ENCODE measurements at places on chromosomes 13 and 19.
A peak's percentile ranks its signal among the peaks of the same experiment; 100 is the strongest.

DNA sequence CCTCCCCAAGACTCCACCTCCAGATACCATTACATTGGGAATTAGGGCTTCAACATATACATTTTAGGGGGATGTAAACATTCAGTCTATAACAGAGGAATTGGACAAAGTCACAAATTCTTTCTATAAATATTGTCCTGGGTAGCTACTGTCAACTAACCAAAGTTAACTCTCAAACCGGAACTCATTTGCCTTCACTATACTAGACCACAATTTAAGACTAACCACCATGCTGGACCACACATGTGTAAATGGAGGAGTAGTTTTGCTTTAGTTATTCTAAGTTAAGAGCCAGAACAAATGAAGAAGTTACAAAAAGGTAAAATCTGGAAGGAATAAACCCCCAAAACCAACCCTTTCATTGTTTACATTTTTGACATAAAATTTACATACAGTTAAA lies 222.8 kb downstream of the NDFIP2 start:
- H3K4me3 ChIP-seq = no peak overlapping the region
- no peaks in the 10 kb centered on the region for H3K36me3 ChIP-seq
- H3K4me1 ChIP-seq = no peaks in the 10 kb centered on the region
- no peak for DNase-seq

GRCh38 chr19:18176367-18177310 lies 3.0 kb downstream of the IFI30 start:
- no peak overlapping the region for H3K27ac ChIP-seq
- peaks cover 4% of the 10 kb centered on the region for H3K27me3 ChIP-seq
- no peak overlapping the region for H3K4me3 ChIP-seq

DNA sequence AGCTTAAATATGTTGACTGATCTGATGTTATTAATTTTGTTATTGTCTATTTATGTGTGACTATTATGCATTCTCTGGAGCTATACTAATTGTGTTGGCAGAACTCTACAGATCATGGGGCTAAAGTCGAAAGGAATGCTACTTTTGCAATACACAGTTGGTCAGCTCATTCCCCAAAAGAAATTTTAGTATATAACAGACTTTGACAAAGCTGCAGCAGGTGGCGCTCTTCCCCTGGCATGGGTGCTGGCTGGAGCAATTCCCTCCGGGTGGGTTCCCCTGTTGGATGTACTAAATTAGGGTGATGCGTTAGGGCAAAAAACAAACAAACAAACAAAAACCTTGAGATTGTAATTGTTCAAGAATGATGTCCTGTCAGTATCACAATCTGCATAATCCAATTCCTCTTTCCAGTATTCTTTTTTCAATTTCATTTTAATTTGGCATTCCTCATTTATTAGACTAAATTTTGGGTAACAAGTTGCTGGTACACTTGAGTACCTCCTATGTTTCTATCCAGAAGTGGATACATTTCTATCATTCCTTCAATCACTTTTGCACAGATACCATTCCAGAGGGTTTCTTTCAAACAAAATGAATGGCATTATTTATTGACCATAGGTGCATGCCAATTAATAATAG lies 322.8 kb upstream of the EDNRB start:
- DNase-seq = no peak
- no peaks in the 10 kb centered on the region for H3K4me1 ChIP-seq
- H3K36me3 ChIP-seq = no peaks in the 10 kb centered on the region
- H3K27ac ChIP-seq = no peak overlapping the region

DNA sequence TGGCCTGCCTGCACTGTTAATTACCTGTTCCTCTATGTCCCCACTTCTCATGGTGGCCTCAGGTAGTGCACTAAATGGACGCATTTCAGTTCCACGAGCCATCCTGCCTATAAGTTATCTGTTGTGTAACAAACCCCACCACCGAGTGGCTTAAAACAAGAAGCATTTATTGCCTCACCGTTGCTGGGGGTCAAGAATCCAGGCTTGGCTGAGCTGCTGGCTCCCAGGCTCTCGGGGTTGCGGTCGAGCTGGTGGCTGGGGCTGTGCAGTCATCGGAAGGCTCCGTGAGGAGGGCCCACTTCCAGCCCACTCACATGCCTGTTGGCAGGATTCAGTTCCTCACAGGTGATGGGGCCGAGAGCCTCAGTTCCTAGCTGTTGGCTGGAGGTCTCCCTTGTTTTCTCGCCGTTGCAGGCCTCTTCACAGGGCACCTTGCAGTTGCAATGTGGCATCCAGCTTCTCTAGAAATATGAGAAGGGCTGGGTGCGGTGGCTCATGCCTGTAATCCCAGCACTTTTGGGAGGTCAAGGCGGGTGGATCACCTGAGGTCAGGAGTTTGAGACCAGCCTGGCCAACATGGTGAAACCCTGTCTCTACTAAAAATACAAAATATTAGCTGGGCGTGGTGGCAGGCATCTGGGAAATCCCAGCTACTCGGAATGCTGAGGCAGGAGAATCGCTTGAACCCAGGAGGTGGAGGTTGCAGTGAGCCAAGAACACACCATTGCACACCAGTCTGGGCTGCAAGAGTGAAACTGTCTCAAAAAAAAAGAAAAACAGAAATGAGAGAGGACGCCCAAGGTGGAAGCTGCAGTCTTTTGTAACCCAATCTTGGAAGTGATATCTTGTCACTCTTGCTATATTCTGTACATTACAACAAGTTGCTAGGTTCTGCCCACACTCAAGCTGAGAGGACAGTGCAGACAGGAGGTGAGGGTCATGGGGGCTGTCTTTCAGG lies 6.5 kb upstream of the PTOV1 start:
- no peak for DNase-seq
- H3K4me3 ChIP-seq = no peak overlapping the region
- H3K27ac ChIP-seq = no peak overlapping the region
- peaks cover 10% of the 10 kb centered on the region for H3K36me3 ChIP-seq

DNA sequence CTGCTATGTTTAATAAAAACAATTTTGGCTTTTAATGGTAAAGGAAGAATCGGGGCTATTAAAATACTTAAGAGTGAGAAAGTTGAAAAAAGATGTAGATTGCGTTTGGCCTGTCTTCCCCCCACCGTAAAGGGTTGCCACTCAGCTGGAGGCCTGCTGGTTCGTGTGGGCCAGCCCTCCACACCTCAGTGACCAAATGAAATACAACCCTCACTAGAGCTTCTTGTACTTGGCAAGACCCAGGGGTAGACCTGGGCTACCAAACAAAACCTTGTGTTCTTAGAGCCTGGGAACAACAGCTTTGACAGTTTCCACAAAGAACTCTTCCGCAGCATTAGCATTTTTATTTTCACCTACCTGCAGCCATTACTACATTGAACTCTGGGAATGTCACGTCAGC lies 152.8 kb upstream of the PABPC3 start:
- H3K27ac ChIP-seq = no peak overlapping the region
- no peaks in the 10 kb centered on the region for H3K4me1 ChIP-seq
- H3K36me3 ChIP-seq = no peaks in the 10 kb centered on the region
- H3K27me3 ChIP-seq = no peaks in the 10 kb centered on the region

DNA sequence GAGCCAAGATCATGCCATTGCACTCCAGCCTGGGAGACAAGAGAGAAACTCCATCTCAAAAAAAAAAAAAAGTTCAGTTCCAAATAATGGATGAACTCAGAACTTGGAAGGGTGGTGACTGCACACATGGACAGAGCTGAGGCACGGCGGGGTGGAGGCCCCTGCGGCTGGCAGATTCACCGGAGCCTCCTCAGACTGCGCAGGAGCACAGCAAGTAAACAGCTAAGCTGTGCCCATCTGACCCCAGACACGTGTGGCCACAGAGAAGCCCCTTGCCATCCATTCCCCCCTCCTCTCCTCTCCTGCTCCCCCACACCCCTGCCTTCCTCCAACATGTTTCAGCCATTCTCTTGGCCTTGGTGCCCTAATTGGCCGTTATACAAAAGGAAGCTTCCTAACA lies 15.6 kb upstream of the PROZ start:
- H3K36me3 ChIP-seq = peaks cover 27% of the 10 kb centered on the region
- H3K4me3 ChIP-seq = no peak overlapping the region
- peaks cover 4% of the 10 kb centered on the region for H3K4me1 ChIP-seq
- no peak overlapping the region for H3K27ac ChIP-seq
- H3K27me3 ChIP-seq = no peaks in the 10 kb centered on the region

- H3K4me1 ChIP-seq = no peaks in the 10 kb centered on the region
- no peaks in the 10 kb centered on the region for H3K36me3 ChIP-seq
- no peaks in the 10 kb centered on the region for H3K27me3 ChIP-seq
- H3K27ac ChIP-seq = no peak overlapping the region
- DNase-seq = no peak
Measured at GRCh38 chr13:93625536-93625935, 398.9 kb downstream of the GPC6 start.

- H3K4me3 ChIP-seq = no peak overlapping the region
- H3K27ac ChIP-seq = peak overlapping the region; percentile 26
- H3K27me3 ChIP-seq = no peaks in the 10 kb centered on the region
- peaks cover 9% of the 10 kb centered on the region for H3K4me1 ChIP-seq
- peak; percentile 38 for DNase-seq
Measured at GRCh38 chr13:106986033-106986484, 418.1 kb upstream of the ARGLU1 start.

- peak overlapping the region; percentile 56 for H3K4me3 ChIP-seq
- DNase-seq = peak; percentile 72
- peaks cover 5% of the 10 kb centered on the region for H3K27me3 ChIP-seq
- H3K27ac ChIP-seq = peak overlapping the region; percentile 57
- H3K36me3 ChIP-seq = no peaks in the 10 kb centered on the region
Measured at GRCh38 chr19:3034656-3035541, 5.8 kb upstream of the TLE2 start.

- H3K27ac ChIP-seq = no peak overlapping the region
- DNase-seq = no peak
- no peaks in the 10 kb centered on the region for H3K36me3 ChIP-seq
- peaks cover 5% of the 10 kb centered on the region for H3K4me1 ChIP-seq
Measured at GRCh38 chr19:4622695-4623421, 16.5 kb upstream of the TNFAIP8L1 start.

- H3K36me3 ChIP-seq = peaks cover 2% of the 10 kb centered on the region
- no peaks in the 10 kb centered on the region for H3K27me3 ChIP-seq
- no peak overlapping the region for H3K27ac ChIP-seq
- H3K4me1 ChIP-seq = no peaks in the 10 kb centered on the region
Measured at GRCh38 chr19:18526316-18526715, 4.4 kb upstream of the ELL start.

GRCh38 chr13:29925457-29926097 lies 75.2 kb upstream of the UBL3 start:
- no peak overlapping the region for H3K4me3 ChIP-seq
- H3K4me1 ChIP-seq = peaks cover 30% of the 10 kb centered on the region
- DNase-seq = peak; percentile 84
- no peaks in the 10 kb centered on the region for H3K36me3 ChIP-seq

DNA sequence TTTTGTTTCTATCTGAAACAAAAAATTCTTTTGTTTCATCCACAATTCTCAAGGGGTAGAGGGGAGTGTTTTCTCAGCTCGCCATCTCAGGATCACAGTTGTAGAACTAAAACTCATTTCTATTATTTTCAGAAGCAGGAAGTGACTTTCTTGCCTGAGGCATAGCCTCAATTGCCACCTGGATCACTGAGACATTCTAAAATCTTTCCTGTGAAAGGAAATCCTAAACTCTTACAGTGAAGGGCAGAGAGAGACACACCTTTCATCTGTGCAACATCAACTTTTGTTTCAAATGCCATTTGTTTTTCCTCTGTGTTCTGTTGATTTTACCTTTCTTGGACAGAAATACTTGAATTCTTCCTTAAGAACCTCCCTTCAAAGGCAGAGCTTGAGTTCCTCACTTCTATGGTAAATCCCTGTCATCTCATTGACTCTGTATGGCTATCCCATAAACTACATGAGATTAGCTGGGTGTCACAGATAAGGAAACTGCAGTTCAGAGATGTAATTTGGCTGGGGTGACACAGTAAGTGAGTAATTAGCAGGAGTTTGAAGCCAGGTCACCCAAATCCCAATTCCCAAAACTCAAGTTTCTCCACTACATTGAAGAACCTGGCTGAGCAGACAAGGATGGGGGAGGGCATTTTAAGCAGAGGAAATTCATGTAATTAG lies 224.4 kb upstream of the HTR2A start:
- no peak overlapping the region for H3K4me3 ChIP-seq
- no peaks in the 10 kb centered on the region for H3K27me3 ChIP-seq
- H3K27ac ChIP-seq = no peak overlapping the region
- no peaks in the 10 kb centered on the region for H3K4me1 ChIP-seq

GRCh38 chr19:30029721-30030510 lies 87.9 kb downstream of the URI1 start:
- H3K4me1 ChIP-seq = no peaks in the 10 kb centered on the region
- no peaks in the 10 kb centered on the region for H3K36me3 ChIP-seq
- H3K27me3 ChIP-seq = no peaks in the 10 kb centered on the region
- no peak for DNase-seq

DNA sequence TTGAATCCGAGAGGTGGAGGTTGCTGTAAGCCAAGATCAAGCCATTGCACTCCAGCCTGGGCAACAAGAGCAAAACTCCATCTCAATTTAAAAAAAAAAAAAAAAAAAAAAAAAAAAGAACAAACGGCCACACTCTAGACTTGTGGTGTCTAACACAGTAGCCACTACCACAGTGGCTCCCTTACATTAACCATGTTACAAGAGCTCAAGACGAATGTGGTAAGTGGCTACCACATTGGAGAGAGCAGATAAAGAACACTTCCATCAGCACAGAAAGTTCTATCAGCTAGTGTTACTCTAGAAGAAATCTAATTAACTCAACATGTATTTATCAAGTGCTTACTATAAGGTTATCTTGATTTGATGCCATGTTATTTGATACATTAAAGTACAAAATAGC lies 11.5 kb downstream of the XPO4 start:
- H3K4me3 ChIP-seq = no peak overlapping the region
- DNase-seq = no peak
- H3K36me3 ChIP-seq = peaks cover 2% of the 10 kb centered on the region
- no peak overlapping the region for H3K27ac ChIP-seq
- H3K4me1 ChIP-seq = no peaks in the 10 kb centered on the region

- H3K27ac ChIP-seq = no peak overlapping the region
- no peak for DNase-seq
- peaks cover 7% of the 10 kb centered on the region for H3K4me1 ChIP-seq
- no peaks in the 10 kb centered on the region for H3K27me3 ChIP-seq
Measured at GRCh38 chr13:93080166-93080565, 146.4 kb upstream of the GPC6 start.

GRCh38 chr19:55258828-55259539 lies at the start of gene PPP6R1:
PPP6R1 (minus strand) TSS chr19:55259017; CDS start chr19:55247103, 11,914 bp downstream.
- H3K27me3 ChIP-seq = no peaks in the 10 kb centered on the region
- peak within 1 kb of the TSS; percentile 94 for H3K4me3 ChIP-seq
- DNase-seq = peak; percentile 100
- H3K36me3 ChIP-seq = peaks cover 10% of the 10 kb centered on the region

DNA sequence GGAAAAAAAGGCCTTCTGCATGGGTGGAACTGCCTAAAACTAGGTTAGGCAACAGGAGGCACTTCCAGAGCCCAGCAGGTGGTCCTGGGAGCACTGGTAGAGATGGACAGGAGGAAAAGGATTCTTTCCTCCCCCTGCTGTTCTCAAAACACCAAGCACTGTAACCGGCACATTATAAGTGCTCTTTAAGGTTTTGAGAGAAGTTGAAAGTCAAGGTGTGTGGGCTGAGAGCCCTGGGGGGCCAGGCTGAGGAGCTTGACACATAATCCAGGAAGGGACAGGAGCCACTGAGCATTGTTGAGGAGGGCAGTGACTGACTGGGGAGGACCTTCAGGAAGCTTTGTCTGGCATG lies 32.3 kb downstream of the SPATA13 start:
- no peak overlapping the region for H3K4me3 ChIP-seq
- H3K36me3 ChIP-seq = no peaks in the 10 kb centered on the region
- H3K4me1 ChIP-seq = peaks cover 12% of the 10 kb centered on the region
- H3K27me3 ChIP-seq = no peaks in the 10 kb centered on the region
